Right lung (tissue), 10 donors: ENCODE measurements at places on chromosomes 1 and 21. TPM values are rescaled to one million over a fixed set of nuclear protein-coding genes. Genes with fewer than 3 reads are reported as not detected.

LRIG2 gene
- polyA plus RNA-seq: 18.7 TPM

IQGAP3 gene
- polyA plus RNA-seq: 11.4 TPM

OLFML3 gene
- 269 TPM for polyA plus RNA-seq

FAM3B gene
- polyA plus RNA-seq: 8.6 TPM

AMY1B gene
- 0.45 TPM for polyA plus RNA-seq

ALDH4A1 gene
- 14.5 TPM for polyA plus RNA-seq

AMY2A gene
- not detected for polyA plus RNA-seq

MAGOH gene
- 87.6 TPM for polyA plus RNA-seq

PPIAL4G gene
- polyA plus RNA-seq: 0.05 TPM

PRAMEF8 gene
- polyA plus RNA-seq: not detected

RUNX3 gene
- 1.9 TPM for polyA plus RNA-seq

NEK2 gene
- polyA plus RNA-seq: 24.7 TPM

MIGA1 gene
- 17.0 TPM for polyA plus RNA-seq

OXCT2 gene
- 0.19 TPM for polyA plus RNA-seq
